ENCODE measurements at places on chromosomes 7 and 10.

GRCh38 chr10:66457629-66458028, 468.2 kb upstream of the LRRTM3 start:
- DNase-seq, result no peak

DNA sequence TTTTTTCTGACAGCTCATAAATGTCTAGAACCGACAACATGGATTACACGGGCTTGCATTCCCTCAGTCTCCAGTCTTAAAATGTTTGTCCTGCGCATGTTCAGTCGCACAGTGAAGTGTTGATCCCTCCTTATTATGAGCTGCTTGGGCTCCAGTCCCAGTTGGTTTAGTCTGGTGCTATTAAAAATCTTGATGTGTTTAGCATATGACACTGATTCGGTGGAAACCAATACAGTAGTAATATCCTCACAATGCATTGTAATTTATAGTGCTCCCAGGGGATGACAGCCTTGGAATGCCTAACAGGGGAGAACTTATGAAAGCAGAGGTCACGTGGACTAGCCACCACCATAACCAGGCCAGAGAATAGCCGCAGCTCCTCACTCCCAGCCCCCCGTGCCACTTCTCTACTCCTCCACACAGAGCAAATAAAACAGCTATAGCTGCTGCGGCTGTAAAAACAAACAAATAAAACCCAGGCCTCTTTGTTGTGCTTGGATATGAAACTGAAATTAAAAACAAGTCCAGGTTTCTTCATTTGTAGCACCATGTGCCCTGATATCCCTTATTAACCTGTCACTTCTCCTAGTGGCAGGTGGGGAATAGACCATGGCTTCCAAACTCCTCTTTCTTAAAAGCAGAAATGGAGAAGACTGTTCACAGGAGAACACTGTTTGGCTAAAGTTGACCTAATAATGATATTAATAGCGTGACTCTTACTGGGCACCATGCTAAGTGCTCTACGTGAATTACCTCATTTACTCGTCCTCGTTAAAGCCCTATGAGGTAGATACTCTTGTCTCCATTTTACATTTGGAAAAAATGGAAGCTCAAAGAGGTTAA, 7.7 kb downstream of the DPCD start:
- DNase-seq, result no peak

GRCh38 chr10:105291571-105291970, 650.5 kb downstream of the SORCS3 start:
- no peak for DNase-seq

DNA sequence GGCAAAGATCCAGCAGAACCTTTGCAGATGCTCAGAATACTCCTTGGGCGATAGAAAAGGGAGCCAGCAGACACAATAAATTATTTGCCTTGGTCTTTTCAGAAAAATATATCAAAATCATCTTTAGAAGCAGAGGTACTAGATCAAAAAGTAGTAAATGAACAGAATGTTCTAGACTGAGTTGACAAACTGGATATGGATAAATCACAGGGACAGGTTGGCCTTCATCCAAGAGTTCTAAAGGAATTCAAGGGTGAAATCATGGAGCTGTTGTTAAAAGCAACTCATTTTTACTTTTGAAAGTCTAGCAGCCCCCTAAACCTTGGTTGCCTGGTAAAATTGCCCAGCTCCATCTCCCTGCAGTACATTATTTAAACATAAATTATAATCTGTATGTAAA, 99.1 kb downstream of the PLCE1 start:
- DNase-seq, result no peak

- DNase-seq, result no peak
These were observed 64.7 kb upstream of the SEM1 start for GRCh38 chr7:96774358-96774757.

GRCh38 chr10:11147722-11148121, 130.1 kb downstream of the CELF2 start:
- no peak for DNase-seq

All from CD4-positive, alpha-beta T cell (primary cell).